Activated gamma-delta T cell treated with anti-CD3 and anti-CD28 coated beads, Interleukin-2, amount 50 U/mL, for 16 hours (primary cell): ENCODE measurements at places on chromosomes 5 and 9.

DNA sequence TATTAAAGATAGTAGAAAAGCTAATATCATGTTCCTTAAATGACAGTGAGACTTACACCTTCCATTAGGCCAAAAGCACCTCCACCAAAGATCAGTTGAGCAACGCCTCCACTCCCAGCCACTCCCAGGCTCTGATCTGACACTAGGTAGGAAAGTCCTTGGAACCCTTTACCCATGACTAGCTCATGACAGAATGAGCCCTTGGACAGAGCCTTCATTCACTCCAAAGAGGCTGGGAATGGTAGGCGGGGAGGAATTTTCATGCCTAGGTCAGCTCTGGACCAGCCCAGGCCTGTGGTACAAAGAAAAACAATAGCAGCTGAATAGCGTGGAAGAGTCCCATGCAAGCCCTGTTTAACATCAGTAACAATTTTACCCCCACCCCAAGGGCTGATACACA lies 493.7 kb downstream of the NR2F1-AS1 start:
- no peak for DNase-seq

GRCh38 chr9:95517559-95518425 lies 1.0 kb upstream of the PTCH1 start:
- no peak for DNase-seq

GRCh38 chr9:117612317-117612716 lies 91.9 kb upstream of the TLR4 start:
- no peak for DNase-seq

- no peak for DNase-seq
Observed at GRCh38 chr5:12592228-12592627, 688.0 kb upstream of the CTNND2 start.

- DNase-seq: no peak
Observed at GRCh38 chr9:14471041-14471440, 157.1 kb upstream of the NFIB start.

DNA sequence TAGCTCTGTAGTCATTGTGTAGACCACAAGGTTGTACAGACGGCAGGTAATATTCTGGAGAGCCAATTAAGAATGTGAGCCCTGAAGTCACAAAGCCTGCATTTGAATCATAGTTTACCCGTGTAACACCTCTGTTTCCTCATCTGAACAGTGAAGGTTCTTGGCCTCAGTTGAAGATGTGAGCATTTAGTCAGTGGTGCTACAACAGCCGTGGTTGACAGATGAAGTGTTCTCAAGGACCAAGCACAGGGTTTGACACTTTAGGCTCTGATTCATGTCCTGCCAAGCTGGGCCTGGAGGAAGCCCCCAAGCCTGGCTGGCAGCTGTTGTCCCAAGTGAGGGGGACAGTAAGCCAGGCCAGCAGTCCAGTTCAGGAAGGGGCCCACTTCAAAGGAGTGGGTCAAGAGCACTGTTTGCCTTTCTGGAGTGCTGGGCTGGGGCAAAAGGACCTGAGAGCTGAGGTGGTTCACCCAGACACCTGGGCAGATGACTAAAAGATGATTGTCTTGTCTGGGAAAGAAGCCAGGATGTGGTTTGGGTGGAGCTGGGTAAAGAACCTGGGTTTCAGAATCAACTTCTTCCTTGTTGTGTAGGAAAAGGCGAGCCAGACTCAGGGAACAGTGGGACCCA lies 20.7 kb downstream of the FAXDC2 start:
- DNase-seq: no peak

DNA sequence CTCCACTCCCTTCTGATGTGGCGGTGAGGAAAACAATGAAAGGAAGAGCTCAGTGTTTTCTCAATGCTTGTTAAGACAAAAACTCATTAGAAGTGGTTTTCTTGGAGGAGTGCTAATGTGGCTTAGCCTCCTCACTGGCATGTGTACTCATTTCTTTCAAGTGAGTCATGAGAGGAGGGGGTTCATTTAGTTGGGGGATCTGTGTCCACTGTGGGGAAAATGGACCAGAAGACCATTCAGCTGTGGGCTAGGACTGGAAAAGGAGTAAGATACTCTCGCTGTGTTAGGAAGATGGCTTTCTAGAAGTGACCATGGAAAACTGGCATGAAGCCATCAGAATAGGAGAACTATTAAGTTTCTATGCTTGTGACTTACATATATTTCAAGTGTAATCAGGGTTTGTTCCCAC lies 23.5 kb downstream of the KLF9 start:
- DNase-seq: no peak

GRCh38 chr5:23235246-23235645 lies 272.2 kb upstream of the PRDM9 start:
- no peak for DNase-seq

DNA sequence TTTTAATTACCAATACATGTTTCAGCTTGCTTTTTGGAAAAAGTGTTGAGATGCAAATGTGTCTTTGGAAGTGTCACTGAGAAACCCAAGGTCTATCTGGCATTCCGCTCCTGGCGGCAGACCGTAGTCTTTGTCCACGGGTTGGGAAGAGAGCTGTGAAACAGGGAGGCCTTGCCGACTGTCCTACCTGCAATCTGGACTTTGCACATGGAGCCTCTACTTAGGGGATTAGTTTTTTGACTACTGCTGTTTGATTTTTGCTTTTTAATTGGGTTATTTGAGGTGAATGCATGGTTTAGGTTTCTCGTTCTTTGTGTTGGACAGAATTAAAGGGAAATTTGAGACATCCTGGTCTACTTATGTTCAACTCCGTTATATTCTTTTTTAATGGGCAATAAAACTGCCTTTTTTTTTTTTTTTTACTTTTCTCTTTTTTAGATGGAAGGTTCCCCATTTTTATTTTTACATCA lies 25.7 kb downstream of the TRIO start:
- DNase-seq: no peak

DNA sequence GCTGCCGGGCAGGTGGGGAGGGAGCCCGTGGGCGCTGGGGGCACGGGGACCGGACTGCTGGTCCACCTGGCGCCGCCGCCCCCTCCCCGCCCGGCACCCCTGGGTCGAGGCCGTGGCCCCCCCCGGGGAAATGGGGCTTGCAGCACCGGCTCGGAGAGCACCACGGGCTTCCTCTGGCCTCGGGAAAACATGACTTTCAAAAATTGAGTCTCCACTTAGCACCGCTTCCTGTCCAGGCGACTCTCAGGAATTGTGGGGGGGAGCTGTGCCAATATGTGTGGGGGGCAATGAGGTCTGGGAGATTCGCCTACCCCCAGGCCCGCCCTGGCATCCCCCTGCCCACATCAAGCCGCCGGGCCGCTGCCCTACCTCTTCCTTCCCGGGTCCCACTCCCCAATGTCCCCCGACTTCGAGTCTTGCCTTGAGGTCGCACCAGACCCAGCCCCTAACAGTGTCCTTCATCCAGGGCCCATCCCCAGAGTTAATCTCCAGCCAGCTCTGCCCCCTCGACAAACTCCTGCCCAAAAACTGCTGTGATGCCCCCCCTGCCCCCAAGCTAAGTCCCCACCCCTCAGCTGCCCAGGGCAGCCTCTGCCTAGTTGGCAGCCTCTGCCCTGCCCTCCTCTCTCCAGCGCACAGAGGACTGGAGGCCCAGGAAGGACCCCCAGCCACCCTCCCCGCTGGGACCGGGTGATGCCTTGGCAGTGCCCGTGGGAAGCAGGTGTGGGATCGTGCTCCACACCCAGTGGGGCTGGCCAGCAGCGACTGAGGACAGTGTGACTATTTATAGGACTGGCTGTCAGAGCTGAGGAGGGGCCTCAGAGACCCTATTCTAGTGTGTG lies 3.9 kb downstream of the EGFL7 start:
- no peak for DNase-seq

- no peak for DNase-seq
Observed at GRCh38 chr9:104882086-104882485, 45.9 kb downstream of the ABCA1 start.

GRCh38 chr5:171573451-171574225 lies 154.2 kb downstream of the FGF18 start:
- DNase-seq: no peak
